ENCODE measurements at places on chromosomes 3 and 15.

- no peak for DNase-seq
Observed at GRCh38 chr3:182732232-182733015, 60.9 kb upstream of the ATP11B start.

- no peak for DNase-seq
Observed at GRCh38 chr15:65062726-65063125, 5.1 kb downstream of the RASL12 start.

- no peak for DNase-seq
Observed at GRCh38 chr3:156513619-156514018, 41.3 kb downstream of the SSR3 start.

DNA sequence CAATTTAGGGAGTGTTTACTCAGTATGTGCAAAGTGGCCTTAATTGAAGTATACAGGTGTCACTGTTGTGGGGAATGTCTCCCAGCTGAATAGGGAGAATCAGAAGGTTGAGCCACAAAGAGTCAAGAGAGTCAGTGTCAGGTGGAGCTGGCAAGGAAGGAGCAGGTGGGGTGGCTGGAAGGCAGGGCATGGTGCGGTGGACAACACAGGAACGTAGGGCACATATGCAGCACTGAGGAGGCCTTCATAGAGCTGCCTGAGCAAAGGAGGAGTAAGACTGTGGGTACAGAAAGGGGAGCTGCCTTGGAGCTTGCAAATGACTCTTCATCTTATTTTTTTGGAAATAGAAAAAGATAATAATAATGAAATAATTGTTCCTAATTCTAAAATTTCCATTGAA is 20.0 kb downstream of the ARHGEF3 start:
- no peak for DNase-seq

GRCh38 chr3:35857004-35857403 is 217.7 kb downstream of the ARPP21 start:
- no peak for DNase-seq

DNA sequence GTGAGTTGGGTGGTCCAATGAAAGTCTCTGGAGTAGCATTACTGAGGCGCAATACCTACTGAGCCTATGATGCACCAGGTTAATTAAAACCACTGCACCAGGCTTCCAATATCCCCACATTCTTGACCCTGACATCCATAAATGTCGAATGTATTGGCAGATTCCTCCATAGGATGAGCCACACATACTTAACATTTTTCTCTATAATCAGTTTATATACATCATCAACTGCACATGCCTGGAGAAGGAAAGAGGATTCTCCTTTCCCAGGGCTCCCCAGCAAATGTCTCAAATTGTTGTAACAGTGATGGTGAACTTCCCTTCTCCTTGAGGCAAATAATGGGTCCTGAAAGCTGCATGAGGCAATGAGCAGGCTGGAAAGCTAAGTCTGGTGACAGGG is 82.3 kb upstream of the LPP start:
- DNase-seq, result no peak

- no peak for DNase-seq
Observed at GRCh38 chr15:101625184-101625583, 27.0 kb downstream of the TM2D3 start.

DNA sequence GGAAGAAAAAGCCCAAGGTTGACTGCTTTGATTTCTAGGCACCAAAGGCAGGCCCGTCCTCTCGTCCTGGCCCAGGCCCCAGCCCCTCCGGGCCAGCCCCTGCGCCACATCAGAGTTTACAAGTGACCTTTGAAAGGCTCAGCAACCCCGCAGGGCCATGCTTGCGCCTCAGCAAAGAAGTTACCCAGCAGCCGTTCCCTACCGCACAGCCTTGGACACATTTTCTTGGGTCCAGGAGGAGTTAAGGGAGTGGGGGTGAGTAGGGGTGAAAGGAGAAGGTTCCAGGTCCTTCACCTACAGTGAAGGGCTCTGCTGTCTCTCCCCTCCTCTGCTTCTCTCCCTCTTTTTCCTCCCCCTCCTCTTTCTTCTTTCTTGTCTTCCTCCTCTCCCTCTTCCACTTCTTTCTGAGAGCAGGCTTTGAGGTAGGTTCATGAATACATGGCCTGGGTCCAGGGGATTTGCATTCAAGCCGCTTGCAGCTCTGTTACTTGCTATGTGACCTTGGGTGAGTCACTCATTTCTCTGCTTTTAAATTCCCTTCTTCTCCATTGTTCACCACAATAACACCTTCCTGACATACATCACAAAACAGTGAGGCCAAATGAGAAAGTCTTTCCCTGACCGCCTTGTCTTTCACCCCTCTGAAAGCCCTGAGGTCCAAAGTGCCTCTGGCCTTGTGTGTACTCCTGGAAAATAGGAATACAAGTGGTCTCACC is 223.3 kb upstream of the TPRG1 start:
- DNase-seq, result no peak

DNA sequence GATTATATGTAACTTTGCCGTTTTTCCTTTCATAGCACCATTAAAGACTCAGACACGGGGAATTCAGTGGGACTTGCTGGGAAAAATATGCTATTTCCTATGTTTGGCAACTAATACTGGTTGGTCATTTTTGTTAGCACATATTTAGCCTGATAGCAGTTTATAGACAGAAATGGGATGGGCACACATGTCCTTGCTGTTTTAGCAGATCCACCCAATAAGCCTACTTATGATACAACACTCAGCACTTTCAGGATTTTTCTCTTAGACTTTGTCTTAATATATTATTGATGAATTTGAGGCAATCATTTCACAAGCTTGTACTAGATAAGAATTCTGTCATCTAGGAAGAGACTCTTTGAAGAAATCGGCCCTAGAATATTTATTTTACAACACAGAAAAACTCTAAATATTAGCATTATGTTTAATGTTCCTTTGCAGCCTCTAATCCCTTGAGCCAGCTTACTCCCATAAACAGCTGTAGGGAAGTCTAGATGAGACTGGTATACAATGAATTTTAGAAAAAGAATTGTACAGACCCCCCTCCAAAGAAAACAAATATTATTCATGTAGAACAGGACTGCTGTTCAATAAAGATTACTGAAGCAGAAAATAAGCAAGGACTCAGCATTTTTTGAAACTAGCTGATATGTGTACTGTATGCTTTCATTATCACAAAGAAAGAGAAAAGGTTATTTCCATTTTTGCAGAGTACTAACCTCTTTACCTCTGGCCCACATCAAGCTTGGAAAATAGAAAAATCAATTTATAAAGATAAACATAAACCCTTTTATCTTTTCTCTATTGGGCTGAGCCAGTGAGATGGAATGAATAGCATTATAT is 656.8 kb upstream of the SGO1 start:
- no peak for DNase-seq

DNA sequence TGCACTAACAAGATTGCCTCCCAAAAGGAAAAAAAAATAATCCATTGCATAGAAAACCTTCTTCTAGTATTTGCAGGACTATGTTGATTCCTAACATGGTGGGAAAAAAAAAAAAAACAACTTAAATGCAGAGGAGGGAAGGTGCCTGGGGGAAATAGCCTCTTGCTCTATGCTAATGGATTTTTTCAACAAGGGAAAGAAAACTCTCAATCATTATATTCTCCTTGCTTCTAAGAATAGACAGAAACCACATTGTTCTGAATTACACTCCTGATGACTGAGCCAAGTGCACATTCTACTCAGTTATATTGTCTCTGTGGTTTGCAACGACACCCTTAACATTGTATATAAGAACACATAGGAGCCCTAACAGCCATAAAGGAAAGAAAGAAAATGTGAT is 760.2 kb downstream of the NAALADL2 start:
- DNase-seq, result no peak

DNA sequence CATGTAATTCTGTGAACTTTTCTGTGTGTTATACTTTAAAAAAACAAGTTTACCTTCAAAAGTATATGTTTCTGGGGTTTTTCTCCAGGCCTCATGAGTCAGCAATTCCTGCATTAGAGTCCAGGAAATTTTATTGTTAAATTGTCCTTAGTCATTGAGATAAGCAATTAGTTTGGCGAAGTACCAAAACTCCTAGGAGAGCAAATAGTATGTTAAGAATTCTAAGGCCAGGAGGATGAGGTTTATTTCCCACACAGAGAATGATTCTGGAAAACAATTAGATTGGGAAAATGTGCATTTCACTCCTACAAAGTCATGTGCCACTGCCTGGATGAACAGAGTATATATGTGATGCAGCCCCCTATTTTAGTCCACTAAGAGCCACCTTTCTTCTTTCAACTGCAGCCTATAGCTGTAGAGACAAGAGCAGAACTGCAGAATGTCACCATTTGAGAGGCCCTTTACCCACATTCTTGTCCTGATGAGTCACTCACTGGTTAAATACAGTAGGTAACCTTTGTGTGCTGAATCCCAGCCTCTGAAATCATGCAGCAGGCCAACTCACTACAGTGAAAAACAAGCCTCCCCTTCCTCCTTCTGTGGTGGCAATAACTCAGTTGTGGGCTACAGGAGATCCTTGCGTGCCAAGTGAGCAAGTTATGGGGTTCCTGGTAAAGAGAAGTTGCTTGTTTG is 452.8 kb upstream of the THBS1 start:
- DNase-seq, result peak; percentile 26

GRCh38 chr3:126211569-126211968 is 31.2 kb upstream of the ALDH1L1 start:
- DNase-seq, result no peak

GRCh38 chr3:38641461-38642110 is 7.9 kb downstream of the SCN5A start:
- DNase-seq, result no peak

DNA sequence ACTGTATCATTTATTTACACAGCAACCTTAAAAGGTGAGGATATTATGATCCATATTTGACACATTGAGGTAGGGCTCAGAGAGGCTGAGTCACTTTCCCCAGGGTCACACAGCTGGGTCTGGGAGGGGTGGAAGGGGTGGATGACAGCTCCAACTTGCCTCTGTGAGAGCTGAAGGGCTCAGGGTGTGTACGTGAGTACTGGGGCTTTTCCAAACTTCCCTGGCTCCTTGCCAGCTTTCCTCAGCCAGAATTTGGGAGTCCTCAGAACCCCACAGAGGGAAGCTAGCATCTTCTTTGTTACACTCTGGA is 58.3 kb upstream of the SLC6A11 start:
- DNase-seq, result no peak

DNA sequence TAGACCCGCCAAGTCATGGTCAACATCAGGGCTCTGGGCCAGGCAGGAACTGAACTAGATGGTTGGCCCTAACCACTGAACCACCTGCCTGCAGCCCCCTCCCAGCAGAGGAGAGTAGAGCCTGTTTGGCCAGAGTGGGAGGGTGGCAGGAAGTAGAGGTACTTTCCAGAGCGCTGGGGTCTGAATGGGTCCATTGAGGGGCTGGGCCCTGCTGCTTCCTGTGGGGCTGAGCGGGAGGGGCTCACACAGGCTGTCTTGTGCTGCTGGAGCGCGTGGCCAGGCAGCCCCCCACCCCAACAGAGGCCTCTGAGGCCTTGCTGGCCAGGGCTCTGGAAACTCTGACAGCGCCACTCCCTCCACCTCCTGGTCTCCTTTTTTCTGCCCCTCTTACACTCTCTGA is 17.4 kb downstream of the CSPG4 start:
- no peak for DNase-seq

GRCh38 chr3:37130984-37131859 is 43.2 kb downstream of the LRRFIP2 start:
- DNase-seq, result no peak

DNA sequence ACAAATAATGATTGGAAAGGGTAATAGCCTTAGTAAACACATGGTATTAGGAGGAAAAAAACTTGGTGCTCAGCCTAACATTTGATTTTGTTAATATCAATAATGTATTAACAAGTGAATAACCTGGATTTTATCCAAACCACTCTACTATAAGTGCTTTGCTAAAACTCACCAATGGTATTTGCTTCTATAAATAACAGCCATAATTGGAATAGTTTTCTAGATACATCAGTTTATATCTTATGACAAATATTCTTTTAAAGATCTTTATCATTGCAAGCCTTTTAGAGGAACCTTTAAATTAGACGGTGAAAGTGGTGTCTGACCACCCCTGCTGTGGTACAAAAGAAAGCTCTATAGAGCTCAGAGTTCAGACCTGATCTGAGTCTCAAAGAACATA is 123.9 kb downstream of the SHOX2 start:
- DNase-seq, result no peak

- DNase-seq, result no peak
Observed at GRCh38 chr3:123552095-123552714, 32.6 kb downstream of the HACD2 start.

GRCh38 chr3:195549931-195550519 is 6.9 kb upstream of the PPP1R2 start:
- DNase-seq, result peak; percentile 93

GRCh38 chr3:117499189-117499870 is 789.8 kb downstream of the TUSC7 start:
- DNase-seq, result no peak

DNA sequence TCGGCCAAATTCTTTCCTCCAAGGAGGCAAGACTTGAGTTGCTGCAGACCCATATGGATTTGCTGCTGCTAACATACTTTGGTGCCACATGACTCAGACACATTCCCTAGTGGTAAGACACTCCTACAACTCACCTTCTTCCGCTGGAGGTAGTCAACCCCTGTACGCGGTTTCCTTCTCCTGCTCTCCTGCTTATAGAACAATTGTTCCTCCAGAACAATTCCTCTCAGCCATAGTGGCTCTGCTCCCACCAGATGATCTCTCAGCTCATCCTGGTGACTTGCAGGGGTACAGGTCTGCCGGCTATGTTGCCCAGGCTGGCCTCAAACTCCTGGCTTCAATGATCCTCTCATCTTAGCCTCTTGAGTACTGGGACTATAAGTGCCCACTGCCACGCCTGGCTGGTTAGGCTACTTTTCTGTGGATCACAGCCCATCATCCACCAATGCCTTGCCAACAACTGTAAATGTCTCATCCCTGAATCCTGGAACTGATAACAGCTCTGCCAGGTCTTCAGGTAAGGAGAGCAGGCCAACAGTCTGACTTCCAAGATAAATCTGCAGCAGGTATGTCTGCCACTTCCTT is 2.4 kb upstream of the CXCR6 start:
- DNase-seq, result no peak

GRCh38 chr3:196287440-196288140 is at the start of gene PCYT1A:
TSS of gene PCYT1A (minus strand) at chr3:196287726. CDS start at chr3:196270531, 17,195 bp downstream.
- peak; percentile 57 for DNase-seq

DNA sequence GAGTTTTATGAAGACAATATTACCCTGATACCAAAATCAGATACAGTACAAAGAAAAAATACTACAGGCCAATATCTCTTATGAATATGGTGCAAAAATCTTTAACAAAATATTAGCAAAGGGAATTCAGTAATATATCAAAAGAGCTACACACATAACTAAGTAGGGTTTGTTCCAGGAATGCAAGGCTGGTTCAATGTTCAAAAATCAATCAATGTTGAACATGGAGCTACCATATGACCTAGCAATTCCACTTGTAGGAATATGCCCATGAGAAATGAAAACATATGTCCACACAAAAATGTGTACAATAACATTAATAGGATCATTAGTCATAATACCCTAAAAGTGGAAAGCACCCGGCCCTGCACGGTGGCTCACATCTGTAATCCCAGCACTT is 7.8 kb downstream of the OCA2 start:
- DNase-seq, result no peak

DNA sequence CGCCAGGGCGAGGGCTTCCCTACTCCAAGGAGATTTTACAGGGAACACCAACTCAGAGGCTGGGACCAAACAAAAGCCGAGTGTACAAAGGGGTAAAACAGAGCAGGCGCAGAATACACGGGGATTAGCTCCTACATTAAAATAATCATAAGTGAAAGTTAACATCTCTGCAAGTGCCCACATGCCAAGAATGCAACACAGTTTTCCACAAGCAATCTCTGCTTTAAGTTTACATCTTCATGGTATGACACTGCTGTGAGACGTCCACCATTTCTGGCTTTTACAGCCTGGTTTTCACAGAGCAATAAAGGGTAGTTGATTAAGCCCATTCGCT is 500 bp upstream of the VGLL3 start:
- no peak for DNase-seq

GRCh38 chr3:125651244-125651643 is 55.9 kb upstream of the OSBPL11 start:
- no peak for DNase-seq

Measured in naive thymus-derived CD4-positive, alpha-beta T cell (primary cell).